Psoas muscle (tissue), 8 donors: ENCODE measurements at places on chromosomes 3 and 15. TPM values are rescaled to one million over a fixed set of nuclear protein-coding genes. Genes with fewer than 3 reads are reported as not detected.

The USP50 gene
- not detected for total RNA-seq

DNA sequence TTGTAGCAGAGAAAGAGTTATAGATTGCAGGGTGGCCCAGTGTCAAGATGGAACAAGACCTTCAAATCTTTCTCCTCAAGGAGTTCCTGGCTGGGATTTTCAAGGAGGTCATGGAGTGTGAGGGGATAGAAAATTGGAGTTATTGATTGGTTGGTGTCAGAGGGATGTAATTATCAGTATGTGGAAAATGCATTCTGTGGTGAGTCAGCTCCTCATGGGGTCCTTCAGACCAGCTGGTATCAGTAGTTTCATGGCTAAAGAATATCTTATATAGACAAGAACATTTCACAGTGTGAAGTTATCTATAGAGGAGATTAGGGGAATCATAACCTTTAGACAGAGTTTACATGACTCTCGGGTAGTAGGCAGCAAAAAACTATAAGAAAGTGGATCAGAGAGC lies 1114.0 kb upstream of the GBE1 start:
- no peak for DNase-seq

The PLSCR2 gene
- not detected for total RNA-seq

- DNase-seq, result no peak
These were observed 10.5 kb downstream of the ADAMTS7 start for GRCh38 chr15:78800806-78801205.
